ENCODE measurements at places on chromosomes 7 and 10. TPM values are rescaled to one million over a fixed set of nuclear protein-coding genes. Genes with fewer than 3 reads are reported as not detected.

GRCh38 chr7:2668401-2668800, 19.6 kb upstream of the AMZ1 start:
- no peaks in the 10 kb centered on the region for H3K27me3 ChIP-seq
- no peak for DNase-seq
- no peak overlapping the region for H3K27ac ChIP-seq
- H3K4me3 ChIP-seq: no peak overlapping the region

DNA sequence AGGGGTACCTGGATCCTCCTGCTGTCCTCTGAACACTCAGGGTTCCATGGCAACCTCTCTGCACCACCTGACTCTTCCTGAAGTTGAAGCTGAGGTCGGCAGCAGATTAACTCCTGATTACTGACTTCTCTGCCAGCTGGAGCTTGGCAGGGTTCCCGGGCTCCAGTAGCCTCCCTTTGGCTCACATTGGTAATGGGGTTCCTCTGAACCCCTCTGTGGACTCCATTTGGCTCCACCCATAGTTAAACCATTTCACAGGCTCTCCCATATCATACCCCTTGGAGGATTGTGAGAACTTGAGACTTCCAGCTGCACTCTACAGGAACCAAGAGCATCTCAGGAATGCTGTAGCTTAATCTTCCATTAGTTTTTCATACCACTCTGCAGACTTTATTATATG, 292.5 kb downstream of the HDAC9 start:
- H3K4me3 ChIP-seq: no peak overlapping the region
- H3K4me1 ChIP-seq: no peaks in the 10 kb centered on the region
- H3K27me3 ChIP-seq: peaks cover 20% of the 10 kb centered on the region
- no peaks in the 10 kb centered on the region for H3K36me3 ChIP-seq
- no peak for DNase-seq

DNA sequence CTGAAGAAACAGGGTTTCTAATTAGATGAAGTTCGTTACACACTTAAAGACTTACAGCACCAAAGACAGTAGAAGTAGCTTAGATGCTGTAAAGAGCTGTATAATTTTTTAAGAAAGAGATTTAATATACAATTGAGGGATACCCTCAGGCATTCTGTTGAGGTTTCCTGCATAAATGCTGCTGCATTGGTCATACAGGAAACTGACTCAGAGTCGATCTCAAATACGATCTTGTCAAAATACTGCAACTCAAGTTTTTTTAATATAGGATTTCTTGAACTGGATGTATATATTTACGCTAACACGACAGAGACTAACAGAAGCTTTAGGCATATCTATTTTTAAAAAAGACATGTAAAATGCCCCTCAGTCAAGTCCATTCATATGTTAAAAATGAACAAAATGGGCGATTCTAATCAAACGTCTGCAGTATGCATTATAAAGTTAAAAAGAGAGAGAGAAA, 2.4 kb upstream of the ARID5B start:
- peaks cover 5% of the 10 kb centered on the region for H3K4me1 ChIP-seq
- H3K27ac ChIP-seq: no peak overlapping the region
- H3K36me3 ChIP-seq: no peaks in the 10 kb centered on the region

DNA sequence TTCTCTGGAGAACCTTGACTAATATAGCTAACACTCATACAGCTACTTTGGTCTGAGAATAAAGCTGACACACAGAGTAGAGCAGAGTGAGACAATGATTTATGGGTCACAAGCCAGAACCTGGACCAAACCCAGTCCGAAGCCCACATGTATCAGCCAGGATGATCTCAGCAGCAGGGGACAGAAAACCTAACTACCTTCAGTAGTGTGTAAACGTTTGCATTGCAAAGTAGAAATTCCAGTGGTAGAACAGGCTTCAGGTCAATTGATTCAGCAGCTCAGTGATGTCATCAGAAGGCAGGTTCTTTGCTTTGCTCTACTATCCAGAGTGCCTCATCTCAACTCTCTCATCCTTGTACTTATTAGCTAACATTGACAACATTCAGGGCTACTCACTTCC, 62.5 kb upstream of the PALS2 start:
- no peak overlapping the region for H3K27ac ChIP-seq
- no peaks in the 10 kb centered on the region for H3K36me3 ChIP-seq
- no peaks in the 10 kb centered on the region for H3K4me1 ChIP-seq
- H3K4me3 ChIP-seq: no peak overlapping the region
- DNase-seq: no peak

SEPTIN7 gene
- 216 TPM for total RNA-seq

All from endodermal cell (in vitro differentiated cells).